Airway epithelial cell (primary cell): ENCODE measurements at places on chromosomes 12 and 14. TPM values are rescaled to one million over a fixed set of nuclear protein-coding genes. Genes with fewer than 3 reads are reported as not detected.

The CCNB1IP1 gene
- 51.3 and 52.7 TPM in 2 replicates for total RNA-seq

The SLC6A12 gene
- total RNA-seq: not detected in 2 replicates

The TESPA1 gene
- total RNA-seq: not detected in 2 replicates

The OXA1L gene
- 67.5 and 105 TPM in 2 replicates for total RNA-seq

The LTBR gene
- total RNA-seq: 197 and 205 TPM in 2 replicates

The TEDC1 gene
- total RNA-seq: 25.2 and 37.2 TPM in 2 replicates

The NELL2 gene
- not detected in 2 replicates for total RNA-seq

The CLEC2B gene
- 0.23 and 0.63 TPM in 2 replicates for total RNA-seq

The CLEC6A gene
- not detected in 2 replicates for total RNA-seq

The RNASE2 gene
- not detected in 2 replicates for total RNA-seq

The SMCO2 gene
- 0.56 TPM in 1 of 2 replicates, not detected in the other for total RNA-seq

The ENO2 gene
- 8.0 and 11.1 TPM in 2 replicates for total RNA-seq

The IL25 gene
- not detected in 2 replicates for total RNA-seq

The CLEC1B gene
- not detected in 2 replicates for total RNA-seq

The MLF2 gene
- total RNA-seq: 329 and 348 TPM in 2 replicates

The DIO3 gene
- not detected in 2 replicates for total RNA-seq

The GALNT9 gene
- total RNA-seq: not detected in 2 replicates

The GYS2 gene
- total RNA-seq: not detected in 2 replicates

The SERPINA12 gene
- total RNA-seq: not detected in 2 replicates

The DHRS7 gene
- 74.3 and 76.9 TPM in 2 replicates for total RNA-seq

The FAM161B gene
- 0.79 and 1.3 TPM in 2 replicates for total RNA-seq

The PELI2 gene
- total RNA-seq: 0.21 and 0.28 TPM in 2 replicates

The SYCP3 gene
- total RNA-seq: not detected in 2 replicates

The BMAL2 gene
- total RNA-seq: 30.8 and 47.3 TPM in 2 replicates

The RBMS2 gene
- total RNA-seq: 12.9 and 21.6 TPM in 2 replicates

The LALBA gene
- not detected in 2 replicates for total RNA-seq

The TMEM30B gene
- 24.6 and 40.1 TPM in 2 replicates for total RNA-seq

The FCF1 gene
- total RNA-seq: 28.8 and 34.9 TPM in 2 replicates

The DUSP16 gene
- total RNA-seq: 10.1 and 10.5 TPM in 2 replicates

The HOTAIR gene
- not detected in 2 replicates for total RNA-seq
